ENCODE measurements at places on chromosomes 1 and 21.

DNA sequence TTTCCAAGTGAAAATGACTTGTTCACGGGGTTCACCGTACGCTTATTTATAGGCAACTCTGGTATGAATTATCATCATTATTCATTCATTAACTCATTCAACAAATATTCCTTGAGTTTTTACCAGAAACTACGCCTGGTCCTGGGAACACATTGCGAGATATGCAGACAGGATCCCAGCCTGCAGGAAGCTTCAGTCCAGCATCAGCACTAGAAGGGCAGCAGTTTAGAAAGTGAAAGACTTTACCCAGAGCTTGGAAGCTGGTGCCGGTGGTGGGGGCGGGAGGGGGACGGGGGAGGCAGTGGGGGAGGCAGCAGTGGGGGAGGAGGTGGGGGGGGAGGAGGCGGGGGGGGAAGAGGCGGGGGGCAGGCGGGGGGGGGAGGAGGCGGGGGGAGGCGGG lies 55.9 kb downstream of the SETD4 start:
- no peak for DNase-seq

DNA sequence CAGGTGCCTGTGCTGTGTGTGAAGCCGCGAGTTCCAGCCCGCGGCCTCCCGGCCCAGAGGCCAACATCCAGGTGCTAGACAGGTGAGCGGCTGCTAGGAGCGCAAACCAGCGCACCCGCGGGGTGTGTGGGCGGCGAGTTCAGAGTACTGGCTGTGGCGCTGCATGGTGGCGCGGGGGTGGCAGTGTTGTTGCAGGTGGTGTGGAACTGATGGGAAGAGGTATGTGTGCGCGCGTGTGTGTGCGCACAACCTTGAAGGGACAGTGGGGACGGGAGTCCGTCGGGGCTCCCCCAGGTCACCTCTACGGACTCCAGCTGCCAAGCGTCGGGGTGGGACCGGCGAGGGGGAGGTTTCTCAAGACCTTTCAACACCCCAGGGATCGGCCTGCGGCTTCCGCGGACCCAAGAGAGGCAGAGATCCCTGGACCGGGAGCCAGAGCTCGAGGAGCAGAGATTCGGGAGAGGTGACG lies 433 bp upstream of the DMBX1 start:
- DNase-seq: no peak

- no peak for DNase-seq
Observed at GRCh38 chr1:46246548-46247435, 771 bp upstream of the RAD54L start.

DNA sequence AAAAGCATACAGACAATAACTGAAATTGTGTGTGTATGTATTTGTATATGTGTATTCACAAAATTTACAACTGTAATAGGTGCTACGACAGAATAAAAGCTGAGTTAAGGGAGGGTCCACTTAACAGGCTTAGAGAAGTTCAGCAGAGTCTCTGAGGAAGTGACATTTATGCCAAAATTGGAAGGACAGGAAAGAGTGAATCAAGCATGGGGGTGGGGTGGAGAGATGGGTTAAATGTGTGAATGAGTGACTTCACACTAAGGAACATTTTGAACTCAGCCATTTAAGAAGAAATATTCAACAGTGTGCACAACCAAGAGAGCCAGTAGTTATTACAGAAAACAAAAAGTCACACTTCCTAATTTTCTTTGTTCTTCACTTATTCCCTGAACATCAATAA lies 53.8 kb upstream of the RGS1 start:
- no peak for DNase-seq

GRCh38 chr1:22636927-22637326 lies 499 bp downstream of the C1QA start:
- DNase-seq: no peak

DNA sequence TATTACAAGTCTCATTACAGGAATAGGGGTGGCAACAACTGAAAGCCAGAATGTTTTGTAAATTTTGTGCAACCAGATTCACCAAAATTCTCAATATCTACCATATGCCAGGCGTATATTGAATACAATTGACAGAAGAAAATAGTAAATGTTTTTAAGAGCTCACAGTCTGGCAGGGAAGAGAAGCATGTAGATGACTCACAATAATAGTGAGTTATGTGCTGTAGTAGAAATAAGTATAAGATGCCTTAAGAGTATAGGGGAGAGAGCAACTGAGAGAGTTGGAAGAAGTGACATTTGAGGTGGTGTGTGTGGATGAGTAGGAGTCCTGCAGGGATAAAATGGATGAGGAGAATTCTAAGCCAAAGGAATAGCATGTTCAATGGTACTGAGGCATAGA lies 170.5 kb upstream of the FGGY start:
- no peak for DNase-seq

DNA sequence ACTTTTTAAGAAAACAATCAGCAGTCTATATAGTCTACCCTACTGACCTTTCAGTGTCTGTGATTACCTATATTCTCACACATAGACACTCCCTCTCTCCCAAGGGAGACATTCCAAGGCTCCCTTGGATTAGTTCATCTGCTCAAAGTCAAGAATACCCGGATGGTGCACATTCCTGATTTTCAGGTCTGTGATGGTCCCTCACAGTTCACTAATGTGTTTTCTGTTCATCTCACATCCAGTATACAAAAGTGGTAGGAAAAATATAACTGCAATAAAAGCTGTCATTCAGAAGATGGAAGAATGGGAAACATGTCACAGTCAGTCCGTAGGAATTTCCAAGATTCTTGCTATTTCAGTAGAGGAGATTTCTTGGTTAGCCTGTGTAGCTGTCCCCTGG lies 224.1 kb upstream of the CACYBP start:
- no peak for DNase-seq

GRCh38 chr1:201618389-201618788 lies 79.5 kb downstream of the NAV1 start:
- DNase-seq: no peak

DNA sequence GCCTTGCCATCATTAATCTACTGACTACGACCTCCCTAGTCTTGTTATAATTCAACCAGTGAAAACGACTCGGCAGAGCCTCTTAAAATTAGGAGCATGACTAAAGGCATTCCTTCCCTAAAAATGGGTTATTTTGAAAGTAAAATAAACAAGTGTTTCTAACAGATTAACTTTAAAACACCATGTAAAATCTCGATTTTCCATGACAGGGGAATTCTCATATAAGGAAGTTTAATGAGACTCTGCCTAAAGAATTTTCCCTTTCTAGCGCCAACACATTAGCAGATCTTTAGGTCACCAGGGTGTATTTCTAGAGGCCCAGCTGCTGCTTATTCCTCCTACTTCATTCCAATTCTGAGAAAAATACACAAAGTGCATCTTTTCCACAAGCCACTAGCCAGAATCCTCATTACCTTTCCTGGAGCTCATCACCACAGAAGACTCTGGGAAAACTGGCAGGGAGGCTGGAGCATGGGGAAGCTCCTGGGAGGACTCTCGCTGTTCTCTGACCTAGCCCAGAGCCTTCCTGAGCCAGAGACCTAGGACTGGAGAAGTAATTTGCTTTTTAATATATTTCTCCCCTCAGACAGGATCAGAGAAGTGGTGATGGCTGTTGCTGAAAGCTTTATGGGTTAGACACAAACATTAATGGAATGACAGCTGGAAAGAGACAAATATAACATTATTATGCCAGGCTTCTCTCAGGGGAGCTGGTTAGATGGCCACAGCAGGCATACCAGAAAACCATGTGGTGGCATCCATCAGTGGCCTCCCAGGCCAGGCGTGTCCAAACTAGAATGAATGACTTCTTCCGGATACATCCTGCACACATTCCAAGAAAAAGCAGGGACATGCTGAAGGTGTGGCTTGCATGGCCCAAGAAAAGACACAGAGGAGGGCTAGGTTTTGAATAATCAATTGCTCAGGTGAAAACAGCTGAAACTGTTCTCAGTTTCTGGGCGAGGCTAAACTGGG lies 63.6 kb upstream of the CTTNBP2NL start:
- no peak for DNase-seq

DNA sequence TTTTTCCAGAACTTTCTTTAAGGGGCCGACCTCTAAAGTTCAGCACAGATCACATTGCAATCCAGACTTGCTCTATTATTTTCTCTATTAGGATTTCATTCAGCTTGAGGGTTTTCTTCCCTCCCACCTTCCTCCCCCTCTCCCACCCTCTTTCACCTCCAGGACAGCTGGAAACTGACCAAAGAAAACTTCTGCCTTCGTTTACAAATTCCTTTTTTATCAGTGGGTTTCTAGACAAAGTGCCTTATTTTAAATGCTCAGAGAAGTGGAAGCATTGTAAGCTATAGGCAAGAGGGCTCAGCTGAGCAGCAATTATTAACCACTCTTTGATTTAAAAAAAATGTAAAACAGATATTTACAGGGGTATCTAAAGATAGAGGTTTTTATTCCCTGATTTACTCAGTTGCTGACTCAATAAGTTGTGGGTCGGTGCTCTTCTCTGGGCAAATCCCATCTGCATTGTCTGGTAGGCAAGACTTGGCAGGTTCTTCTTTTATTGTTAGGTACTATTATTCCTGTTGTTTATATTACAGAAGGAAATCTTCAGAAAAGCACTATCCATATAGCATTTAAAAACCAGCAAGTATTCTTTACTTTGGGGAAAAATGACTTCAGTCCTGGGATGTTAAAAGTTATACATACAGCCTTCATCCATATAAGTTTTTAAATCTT lies 277.0 kb upstream of the C1orf105 start:
- no peak for DNase-seq

DNA sequence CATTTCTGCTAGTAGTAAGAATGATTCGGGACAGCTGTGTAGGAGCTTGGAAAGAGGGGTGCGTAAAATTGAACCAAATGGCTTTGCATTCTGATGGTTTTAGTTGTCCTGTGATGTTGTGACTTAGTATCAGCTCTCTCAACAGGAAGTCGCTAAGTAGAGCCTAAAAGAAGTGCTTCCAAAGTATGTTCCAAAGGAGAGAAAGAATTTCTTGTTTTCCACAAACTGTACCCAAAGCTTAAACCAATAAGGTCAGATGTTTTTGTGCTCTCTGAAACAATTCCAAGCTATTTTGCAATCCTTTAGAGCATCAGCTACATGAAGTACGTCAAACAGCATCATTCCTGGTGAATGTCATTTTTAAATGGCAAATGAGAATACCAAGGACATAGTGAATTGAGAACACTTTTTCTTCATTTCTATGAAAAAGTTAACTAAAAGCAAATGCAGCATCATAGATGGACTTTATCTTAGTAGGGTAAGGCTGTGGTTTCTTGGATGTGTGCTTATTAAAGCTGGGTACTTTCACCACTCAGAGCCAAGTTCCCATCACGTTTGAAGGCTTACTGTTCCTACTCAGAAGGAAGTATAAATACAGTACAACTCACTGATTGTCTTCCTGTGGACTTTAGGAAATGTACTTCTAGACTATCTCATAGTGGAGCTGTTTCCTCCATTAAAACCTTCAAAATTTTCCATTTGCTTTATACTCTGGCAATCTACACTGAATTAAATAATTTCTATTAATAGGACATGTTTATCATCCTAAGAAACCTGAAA lies 148.6 kb downstream of the C1orf21 start:
- no peak for DNase-seq

- no peak for DNase-seq
Observed at GRCh38 chr1:181151378-181152326, 63.2 kb downstream of the IER5 start.

DNA sequence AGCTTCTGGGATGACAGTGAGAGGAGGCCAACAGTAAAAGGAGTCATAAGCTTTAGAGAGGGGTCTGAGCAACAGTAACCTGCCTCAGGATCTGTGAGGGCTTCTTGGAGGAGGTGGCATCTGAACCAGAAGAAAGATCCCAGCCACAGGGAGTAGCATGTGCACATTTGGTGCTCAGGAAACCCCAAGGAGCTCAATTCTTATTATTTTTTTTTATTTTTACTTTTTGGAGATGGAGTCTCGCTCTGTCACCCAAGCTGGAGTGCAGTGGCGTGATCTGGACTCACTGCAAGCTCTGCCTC lies 4.7 kb downstream of the THEMIS2 start:
- DNase-seq: no peak

- no peak for DNase-seq
Observed at GRCh38 chr1:50265790-50266314, 157.1 kb downstream of the ELAVL4 start.

- DNase-seq: peak; percentile 60
Observed at GRCh38 chr1:10494754-10495474, 20.2 kb downstream of the PEX14 start.

GRCh38 chr1:177586429-177586828 lies 383.4 kb downstream of the SEC16B start:
- no peak for DNase-seq

- DNase-seq: no peak
Observed at GRCh38 chr1:238409191-238409850, 518.6 kb upstream of the ZP4 start.

DNA sequence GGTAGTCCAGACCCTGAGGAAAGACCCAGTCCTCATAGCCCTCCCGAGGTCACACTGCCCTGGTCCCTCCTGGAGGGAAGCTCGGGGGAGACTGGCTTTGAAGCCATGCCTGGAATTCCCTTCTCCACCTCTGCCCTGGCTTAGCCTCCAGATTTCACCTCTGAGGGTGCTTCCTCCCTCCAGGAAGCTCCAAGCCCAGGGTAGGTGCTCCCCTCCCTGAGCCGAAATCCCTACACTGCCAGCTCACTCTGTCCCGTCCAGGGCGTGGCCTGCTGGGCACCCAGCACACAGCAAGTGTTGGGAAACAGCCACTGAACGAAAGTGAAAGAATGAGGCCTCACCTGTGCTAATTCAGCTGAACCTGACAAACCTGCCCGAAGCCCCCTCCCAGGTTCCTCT lies 6.0 kb upstream of the TNFRSF25 start:
- DNase-seq: no peak

DNA sequence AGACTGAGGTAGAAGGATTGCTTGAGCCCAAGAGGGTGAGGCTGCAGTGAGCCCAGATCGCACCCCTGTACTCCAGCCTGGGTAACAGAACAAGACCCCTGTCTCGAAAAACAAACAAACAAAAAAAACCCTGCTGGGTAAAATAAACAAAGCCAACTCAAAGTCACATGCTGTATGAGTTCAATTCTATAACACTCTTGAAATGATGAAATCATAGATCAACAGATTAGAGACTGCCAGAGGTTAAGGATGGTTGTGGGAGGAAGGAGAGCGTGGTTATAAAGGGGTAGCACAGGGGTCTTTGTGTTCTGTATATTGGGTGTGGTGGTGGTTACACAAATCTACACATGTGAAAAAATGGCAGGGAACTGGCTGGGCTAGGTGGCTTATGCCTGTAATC lies 62.5 kb downstream of the TAS1R2 start:
- no peak for DNase-seq

- peak; percentile 99 for DNase-seq
Observed at GRCh38 chr1:193121616-193122593, at the start of gene CDC73. CDC73 (plus strand) TSS chr1:193122031; CDS start chr1:193122201, 170 bp downstream.

DNA sequence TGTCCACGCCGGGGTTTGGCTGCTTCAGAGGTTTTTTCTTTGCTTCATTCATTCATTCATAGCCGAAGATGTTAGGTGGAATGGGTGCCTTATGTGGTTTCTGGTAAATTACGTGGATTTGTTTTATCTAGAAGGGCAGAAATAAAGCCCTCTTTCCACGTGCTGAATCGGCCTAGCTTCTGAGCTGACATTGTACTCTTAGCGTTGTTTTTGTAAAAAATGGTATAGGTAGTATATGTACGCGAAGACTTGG lies 1.5 kb downstream of the GALNT2 start:
- no peak for DNase-seq

GRCh38 chr1:155979597-155980343 lies 1.4 kb upstream of the ARHGEF2 start:
- no peak for DNase-seq

GRCh38 chr1:221459558-221459957 lies 282.3 kb downstream of the DUSP10 start:
- no peak for DNase-seq

Data from stimulated activated CD8-positive, alpha-beta memory T cell treated with anti-CD3 and anti-CD28 coated beads, Interleukin-4, amount 100 ng/mL, for 1 hour (primary cell).